Ureter (tissue), 1 donor: ENCODE measurements at places on chromosomes 16 and 17. TPM values are rescaled to one million over a fixed set of nuclear protein-coding genes. Genes with fewer than 3 reads are reported as not detected.

Gene ADAT1
- 87.1 TPM for total RNA-seq

- no peak for DNase-seq
These were observed 61.3 kb downstream of the GRIN2A start for GRCh38 chr16:10120953-10121352.

- DNase-seq: no peak
These were observed 18.4 kb downstream of the PLCG2 start for GRCh38 chr16:81797443-81797842.

Gene GAS2L2
- not detected for total RNA-seq
